SK-N-MC (cell line): ENCODE measurements at places on chromosomes 5 and 9.

DNA sequence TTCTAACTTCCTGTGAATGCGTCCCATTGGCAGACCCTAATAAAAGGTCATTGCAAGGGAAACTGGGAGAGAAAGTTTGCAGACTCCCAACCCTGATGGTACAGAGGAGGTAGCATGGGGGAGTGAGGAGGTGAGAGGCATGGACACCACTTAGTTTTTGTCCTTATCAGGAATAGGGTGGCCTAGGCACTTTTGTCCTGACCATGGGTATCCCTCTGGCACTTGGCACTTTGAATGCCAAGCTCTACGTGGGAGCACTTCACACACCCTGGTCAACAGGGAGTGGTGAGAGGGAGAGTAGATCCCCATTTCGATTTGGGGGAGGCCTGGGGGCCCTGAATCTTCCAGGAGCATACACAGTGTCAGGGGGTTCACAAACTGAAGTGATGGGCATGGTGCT is 75.6 kb upstream of the SH3PXD2B start:
- DNase-seq = no peak

- DNase-seq = no peak
Observed at GRCh38 chr9:128282500-128282899, 6.4 kb downstream of the SWI5 start.

- DNase-seq = no peak
Observed at GRCh38 chr5:75055727-75056144, 3.4 kb upstream of the GCNT4 start.

GRCh38 chr9:74122661-74123060 is 374.5 kb upstream of the RORB start:
- DNase-seq = no peak

DNA sequence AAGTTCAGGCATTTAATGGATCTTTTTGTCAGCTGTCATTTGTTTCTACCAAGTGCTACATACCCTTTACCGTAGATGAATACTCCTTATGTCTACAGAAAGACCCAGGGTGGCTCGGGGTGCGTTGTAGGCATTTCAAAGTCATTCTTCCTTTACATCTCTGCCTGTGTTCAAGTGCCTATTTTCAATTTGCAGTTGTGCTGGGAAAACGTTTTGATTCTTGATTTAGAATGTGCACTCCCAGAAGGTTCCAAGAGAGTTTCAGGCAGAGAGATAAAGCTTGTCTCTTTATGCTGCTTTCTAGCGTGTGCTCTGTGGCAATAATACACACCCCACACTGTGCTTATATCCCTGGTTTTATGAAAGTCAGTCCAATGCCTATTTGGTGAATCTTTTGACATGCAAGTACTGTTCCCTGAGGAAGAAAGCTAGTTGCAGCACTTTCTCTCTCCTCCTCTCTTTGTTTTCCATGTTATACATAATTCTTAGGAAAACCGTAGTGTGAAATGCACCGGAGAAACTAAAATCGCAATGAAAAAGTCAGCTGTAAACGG is 828.1 kb upstream of the ZNF608 start:
- DNase-seq = no peak
